ENCODE measurements at places on chromosomes 3 and 15.

GRCh38 chr3:14471690-14472089 lies 68.5 kb downstream of the GRIP2 start:
- no peak for DNase-seq

GRCh38 chr15:41999290-42000285 lies 21.3 kb downstream of the PLA2G4E start:
- no peak for DNase-seq

DNA sequence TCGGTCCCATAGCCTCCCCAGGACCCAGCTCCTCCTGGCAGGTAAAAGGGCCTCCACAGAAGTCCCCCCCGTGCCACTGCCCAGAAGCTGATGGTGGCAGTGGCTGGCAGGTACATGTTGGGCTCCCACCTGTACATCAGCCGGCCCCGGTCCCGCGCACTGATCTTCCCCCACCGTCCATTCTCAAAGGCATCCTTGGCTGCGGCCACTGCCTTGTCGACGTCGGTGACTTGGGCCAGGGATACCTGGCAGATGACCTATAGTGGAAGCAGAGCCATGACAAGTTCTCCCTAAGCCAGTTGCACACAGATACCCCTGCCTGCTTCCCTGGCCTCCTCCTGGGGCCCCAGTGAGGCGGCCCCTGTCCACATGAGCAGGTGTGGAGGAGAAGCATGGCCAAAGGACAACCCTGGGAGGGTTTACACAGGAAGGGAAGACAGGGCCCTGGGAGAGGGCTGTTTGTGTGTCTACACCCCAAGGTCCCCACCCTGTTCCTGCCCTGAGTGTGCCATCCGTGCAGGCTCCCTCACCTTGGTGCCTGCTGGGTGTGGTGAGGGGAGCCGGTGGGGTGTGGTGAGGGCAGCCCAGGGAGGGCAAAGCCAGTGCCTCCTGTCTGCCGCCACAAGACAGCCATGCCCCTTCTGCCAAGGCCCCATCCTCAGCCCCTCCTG lies 44.8 kb downstream of the ALDH1L1 start:
- DNase-seq = no peak

GRCh38 chr3:167491621-167492020 lies 17.8 kb upstream of the SERPINI2 start:
- DNase-seq = no peak

GRCh38 chr3:161236240-161236639 lies 15.1 kb downstream of the NMD3 start:
- no peak for DNase-seq

DNA sequence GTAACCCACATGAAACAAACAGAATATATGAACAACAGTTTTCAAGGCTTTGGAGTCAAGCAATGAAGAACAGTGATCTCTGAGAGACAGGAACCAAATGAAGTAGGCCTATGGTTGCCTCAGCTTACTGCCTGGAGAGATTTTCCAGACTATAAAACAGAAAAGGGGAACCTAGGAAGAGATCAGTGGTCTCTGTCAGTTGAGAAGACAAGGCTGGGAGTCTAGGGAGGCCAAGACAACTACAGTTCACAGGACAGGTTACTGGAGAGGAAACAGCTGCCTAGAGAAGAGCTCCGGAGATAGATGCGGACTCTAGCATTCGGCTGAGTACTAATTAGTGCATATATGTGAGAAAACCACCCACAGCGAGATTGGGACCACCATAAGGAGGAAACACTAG lies 87.7 kb downstream of the PLCH1 start:
- DNase-seq = no peak

- DNase-seq = no peak
Observed at GRCh38 chr3:24510030-24510648, 15.5 kb upstream of the THRB start.

DNA sequence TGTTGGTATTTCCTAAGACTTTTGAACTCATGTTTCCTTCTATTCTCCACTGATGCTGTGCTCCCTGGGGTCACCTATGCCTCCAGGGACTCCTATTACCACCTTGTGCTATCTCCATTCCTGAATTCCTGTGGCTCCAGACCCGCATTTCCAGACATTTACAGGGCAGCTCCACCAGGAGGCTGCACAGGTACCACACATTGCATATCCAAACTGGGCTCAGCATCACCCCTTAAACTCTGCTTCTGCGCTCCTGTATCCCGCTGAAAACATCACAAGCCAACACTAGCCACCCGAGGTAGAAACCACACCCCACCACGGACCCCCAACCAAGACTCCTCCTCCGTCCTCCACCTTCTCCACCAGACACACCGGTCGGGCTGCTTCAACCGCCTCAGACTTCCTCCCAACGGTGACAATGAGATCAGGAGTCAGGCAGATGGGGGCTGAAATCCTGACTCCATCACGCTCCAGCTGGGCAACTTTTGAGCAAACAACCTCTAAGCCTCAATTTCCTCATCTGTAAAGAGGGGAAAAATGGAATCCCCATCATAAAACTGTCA lies 10.4 kb downstream of the TNK2 start:
- no peak for DNase-seq

DNA sequence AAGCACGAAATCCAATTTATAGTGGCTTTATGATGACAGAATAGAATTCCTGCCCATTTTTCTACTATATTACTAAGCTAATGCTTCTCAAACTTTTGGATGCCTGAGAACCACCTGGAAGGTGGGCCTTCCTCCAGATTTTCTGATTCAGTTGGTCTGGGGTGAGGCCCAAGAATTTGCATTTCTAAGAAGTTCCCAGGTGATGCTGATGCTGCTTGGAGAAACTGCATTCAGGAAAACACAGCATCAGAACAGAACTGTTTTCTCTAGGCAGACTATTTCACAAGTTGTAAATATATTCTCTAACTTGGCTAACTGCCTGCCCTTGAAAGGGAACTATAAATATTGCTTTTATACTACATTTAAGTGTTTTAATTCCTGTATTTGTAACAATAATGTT lies 644.9 kb upstream of the DPPA4 start:
- no peak for DNase-seq

- no peak for DNase-seq
Observed at GRCh38 chr3:105933871-105934270, 65.1 kb upstream of the CBLB start.

- no peak for DNase-seq
Observed at GRCh38 chr3:25235031-25235430, 193.0 kb upstream of the RARB start.

GRCh38 chr3:46321461-46322104 lies 32.3 kb upstream of the CCR2 start:
- no peak for DNase-seq

DNA sequence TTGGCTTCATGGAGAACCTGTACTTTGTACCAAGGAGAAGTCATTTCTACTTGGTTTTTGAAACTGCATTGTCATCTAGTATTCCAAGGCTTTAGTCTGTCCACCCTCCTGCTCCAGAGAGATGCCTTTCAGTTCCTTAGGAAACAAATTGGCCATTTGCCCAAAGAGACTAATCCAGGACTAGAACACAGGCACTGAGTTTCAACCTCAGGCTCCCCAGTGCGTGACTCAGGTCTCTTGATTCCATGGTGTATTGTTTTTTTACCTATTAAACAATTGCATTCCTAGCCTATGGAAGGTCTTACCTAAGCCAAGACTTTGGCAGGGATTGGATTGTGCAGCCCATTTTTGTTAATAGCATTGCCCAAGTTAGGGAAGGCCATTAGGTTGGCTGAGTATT lies 214.8 kb upstream of the CTDSPL start:
- no peak for DNase-seq

GRCh38 chr3:58214484-58215316 lies 3.9 kb upstream of the DNASE1L3 start:
- no peak for DNase-seq

DNA sequence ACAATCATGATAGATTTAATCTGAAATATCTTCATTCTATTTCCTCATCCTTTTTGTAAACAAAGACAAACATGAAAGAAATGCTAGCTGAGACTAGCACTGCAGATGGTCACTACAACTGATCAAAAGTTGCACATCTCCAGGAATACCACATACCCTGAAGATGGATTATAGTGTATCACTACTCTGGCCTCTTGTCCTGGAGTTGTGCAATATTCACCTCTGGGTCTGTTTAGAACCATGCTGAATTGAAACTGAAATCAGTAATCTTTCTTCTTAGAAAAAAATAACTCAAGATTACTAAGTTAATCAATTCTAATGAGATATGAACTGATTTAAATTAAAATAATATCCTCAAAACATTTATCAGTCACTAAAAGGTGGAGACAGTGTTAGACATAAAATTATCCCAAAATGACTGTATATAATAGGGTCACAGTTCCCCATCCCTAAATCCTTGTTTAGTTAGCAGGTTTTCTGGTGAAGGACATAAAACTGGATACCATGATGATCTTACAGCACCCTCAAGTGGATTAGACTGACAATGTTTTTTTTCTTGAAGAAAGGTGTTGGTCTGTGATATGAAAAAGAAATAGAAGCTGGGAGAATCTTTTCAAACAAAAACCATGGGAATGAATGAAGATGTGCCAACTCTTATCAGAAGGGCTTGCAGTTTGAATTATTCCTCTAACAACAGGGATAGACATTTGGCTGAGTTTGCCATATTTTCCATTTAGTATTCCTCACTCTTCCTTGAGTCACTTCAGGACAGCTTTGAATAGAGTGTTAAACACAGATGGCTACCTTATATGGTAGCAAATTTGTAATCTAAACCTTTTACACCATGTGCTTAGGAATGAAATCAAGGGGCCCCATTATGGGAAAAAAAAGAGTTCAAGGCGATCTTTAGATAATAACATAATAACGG lies 7.1 kb upstream of the TTC14 start:
- no peak for DNase-seq

DNA sequence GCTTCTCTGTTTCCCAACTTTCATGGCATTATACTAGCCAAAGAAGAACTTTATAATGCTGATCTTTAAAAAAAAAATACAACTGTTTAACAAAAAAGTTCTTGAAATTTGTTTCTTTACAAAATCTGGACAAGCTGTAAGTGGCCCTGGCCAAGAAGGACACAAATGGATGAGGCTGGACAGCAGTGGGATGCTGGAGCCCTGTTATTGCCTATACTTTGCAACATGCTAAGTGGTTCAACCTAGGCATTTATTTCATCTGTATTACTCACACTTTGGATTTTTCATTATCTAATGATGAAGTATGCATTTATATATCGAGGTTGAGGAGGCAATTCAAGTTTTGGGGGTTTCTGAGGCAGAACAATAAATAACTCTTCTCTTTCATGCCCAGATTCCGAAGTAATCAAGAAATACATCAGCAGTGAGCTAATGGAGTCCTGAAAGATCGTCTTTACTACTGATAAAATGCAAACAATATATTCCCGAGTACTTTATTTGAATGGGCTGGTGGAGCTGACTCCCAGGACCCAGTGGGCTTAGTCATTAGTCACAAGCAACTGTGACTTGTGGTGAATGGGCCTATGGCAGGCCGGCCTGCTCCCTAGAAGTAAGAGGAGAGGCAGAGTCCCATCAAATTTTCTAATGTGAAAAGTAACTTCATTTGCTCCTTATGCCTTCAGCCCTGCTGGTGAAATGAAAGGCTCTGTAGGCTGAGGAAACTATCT lies 177.3 kb upstream of the DPH6 start:
- no peak for DNase-seq

- DNase-seq = no peak
Observed at GRCh38 chr3:63857311-63857710, 6.3 kb downstream of the THOC7 start.

- no peak for DNase-seq
Observed at GRCh38 chr15:25740383-25741255, 122.5 kb downstream of the ATP10A start.

GRCh38 chr3:42702066-42702951 lies at the start of gene HHATL:
Gene HHATL, minus strand, starts transcription at chr3:42702798. Its CDS starts 1,972 bp downstream, at chr3:42700826.
- no peak for DNase-seq

- DNase-seq = no peak
Observed at GRCh38 chr3:96537165-96537564, 277.2 kb upstream of the EPHA6 start.

- no peak for DNase-seq
Observed at GRCh38 chr3:502486-502885, 305.9 kb downstream of the CHL1 start.

DNA sequence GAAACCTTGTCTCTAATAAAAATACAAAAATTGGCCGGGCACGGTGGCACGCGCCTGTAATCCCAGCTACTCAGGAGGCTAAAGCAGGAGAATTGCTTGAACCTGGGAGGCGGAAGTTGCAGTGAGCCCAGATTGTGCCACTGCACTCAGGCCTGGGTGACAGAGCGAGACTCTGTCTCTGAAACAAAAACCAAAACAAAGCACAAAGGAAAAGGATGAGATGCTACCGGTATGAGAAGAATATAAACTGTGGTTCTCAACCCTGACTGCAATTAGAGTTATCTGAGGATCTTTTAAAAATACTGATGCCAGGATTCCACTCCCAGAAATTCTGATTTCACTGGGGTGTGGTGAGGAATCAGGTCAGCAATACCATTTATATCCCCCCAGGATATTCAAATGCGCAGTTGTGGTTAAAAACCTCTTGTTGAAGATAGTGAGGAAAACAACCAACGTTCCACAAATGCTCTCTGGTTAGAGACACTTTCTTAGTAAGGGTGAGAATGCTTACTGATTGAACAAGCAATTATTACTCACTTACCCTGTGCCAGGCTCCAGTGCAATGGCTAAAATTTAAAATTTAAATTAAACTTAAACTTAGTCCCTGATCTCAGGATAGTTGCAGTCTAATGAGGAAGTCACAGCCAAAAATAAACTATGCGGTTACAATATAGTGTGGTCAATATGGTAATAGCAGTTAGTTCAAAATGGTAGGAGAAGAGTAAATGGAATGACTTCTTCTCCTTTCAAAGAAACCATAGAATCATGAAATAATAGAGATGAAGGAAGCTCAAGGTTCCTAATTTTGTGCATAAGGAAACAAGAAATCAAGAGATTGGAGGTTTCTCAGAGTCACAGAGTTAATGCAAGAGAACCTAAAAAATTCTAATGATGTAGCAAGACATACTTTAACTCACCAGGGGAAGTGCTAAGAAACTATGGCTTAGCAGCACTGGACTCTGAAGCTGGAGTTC lies 109.5 kb downstream of the SSR3 start:
- no peak for DNase-seq

GRCh38 chr3:18743761-18744160 lies 318.6 kb upstream of the SATB1 start:
- DNase-seq = no peak

- no peak for DNase-seq
Observed at GRCh38 chr3:123621850-123622189, 37.0 kb upstream of the HACD2 start.

GRCh38 chr3:159865041-159865579 lies 123.5 kb upstream of the IL12A start:
- DNase-seq = no peak

- no peak for DNase-seq
Observed at GRCh38 chr15:80437334-80437891, 33.2 kb downstream of the ARNT2 start.

- DNase-seq = no peak
Observed at GRCh38 chr3:18343809-18344208, 81.3 kb downstream of the SATB1 start.

- no peak for DNase-seq
Observed at GRCh38 chr3:151174351-151174750, 28.7 kb downstream of the GPR171 start.

- no peak for DNase-seq
Observed at GRCh38 chr3:23966328-23966727, 21.2 kb downstream of the NR1D2 start.

GRCh38 chr15:101026656-101027272 lies 107.6 kb downstream of the LRRK1 start:
- DNase-seq = no peak

All from CD4-positive, alpha-beta T cell treated with Interleukin-21 for 1 hour (primary cell).